Stimulated activated CD8-positive, alpha-beta memory T cell treated with anti-CD3 and anti-CD28 coated beads, Interleukin-15, amount 100 ng/mL, for 1 hour (primary cell): ENCODE measurements at places on chromosomes 13 and 19.

- DNase-seq: no peak
These were observed 6.9 kb upstream of the MEF2B start for GRCh38 chr19:19176950-19177349.

DNA sequence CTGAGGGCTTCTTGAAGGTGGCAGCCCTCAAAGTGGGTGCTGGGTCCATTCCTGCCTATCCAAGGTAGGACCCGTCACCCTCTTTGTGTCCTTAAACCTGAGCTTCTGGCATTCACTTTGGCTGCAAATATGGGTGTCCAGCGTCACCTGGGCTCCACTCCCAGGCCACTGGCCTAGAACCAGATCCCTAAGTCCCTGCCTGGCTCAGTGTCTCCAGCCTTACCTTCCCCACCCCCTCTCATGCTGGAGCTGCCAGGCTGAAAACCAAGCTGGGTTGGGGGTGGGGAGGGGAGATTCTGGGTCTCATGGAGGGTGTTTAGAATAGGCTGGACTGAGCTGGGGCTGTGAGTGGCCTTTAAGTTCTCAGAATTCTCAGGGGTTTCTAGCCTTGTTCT is 12.4 kb downstream of the PDE4A start:
- no peak for DNase-seq

DNA sequence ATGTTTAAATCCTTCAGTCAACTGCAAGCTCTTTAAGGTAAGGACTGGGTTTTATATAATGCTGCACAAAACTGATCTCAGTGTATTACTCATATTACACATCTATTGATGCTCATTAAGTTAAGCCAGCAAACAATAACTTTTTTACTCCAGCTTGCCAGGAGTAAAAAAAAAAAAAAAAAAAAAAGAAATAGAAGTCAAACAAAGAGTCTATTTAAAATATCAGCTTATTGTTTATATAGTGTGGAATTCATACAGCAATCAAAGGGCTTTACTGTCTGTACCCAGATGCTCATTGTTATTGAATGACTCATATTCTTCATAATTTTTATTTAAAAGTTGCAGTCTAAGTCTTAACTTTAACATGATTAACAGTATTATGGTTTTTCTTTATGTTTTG is 21.8 kb upstream of the KBTBD7 start:
- DNase-seq: no peak

DNA sequence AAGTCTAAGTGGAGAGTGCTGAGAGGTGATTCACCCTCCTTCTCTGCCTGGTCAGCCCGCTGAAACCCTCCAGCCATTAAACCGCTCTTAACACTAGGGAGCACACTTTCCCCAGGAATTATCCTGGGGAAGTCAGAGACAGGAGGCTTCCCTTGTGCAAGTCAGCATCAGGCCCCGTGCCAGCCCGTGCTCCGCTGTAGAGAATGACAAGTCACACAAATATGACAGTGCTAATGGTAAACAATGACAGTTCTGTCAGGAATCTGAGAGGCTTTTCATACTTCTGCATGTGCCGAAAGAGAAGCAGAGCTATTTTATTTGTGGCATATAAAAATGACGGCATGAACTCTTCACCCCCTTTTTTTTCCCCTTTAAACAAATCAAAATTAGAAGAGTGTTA is 816.9 kb upstream of the SLC10A2 start:
- no peak for DNase-seq

GRCh38 chr13:20173116-20173746 is 12.4 kb upstream of the GJA3 start:
- no peak for DNase-seq
